A549 treated with RU486 at 1 μM for 4 hours (cell line): ENCODE measurements at places on chromosomes 11 and 22. TPM values are rescaled to one million over a fixed set of nuclear protein-coding genes. Genes with fewer than 3 reads are reported as not detected.

Gene PAMR1
- total RNA-seq = 0.06 TPM in 1 of 5 replicates, not detected in the others

Gene MYBPC3
- 0.06 to 0.13 TPM (median 0.08 TPM) in 5 replicates for total RNA-seq

Gene OR4A5
- not detected in 5 replicates for total RNA-seq

Gene OR5W2
- not detected in 5 replicates for total RNA-seq

Gene LINC01488
- not detected in 5 replicates for total RNA-seq

Gene CAT
- total RNA-seq = 41.9 to 48.7 TPM (median 43.2 TPM) in 5 replicates

Gene CREB3L1
- 3.9 to 6.2 TPM (median 5.2 TPM) in 5 replicates for total RNA-seq

Gene OR10A5
- total RNA-seq = not detected in 5 replicates

Gene UBQLNL
- total RNA-seq = not detected in 5 replicates

Gene FGF19
- 0.09 to 0.12 TPM in 2 of 5 replicates, not detected in the others for total RNA-seq

Gene PITPNB
- 31.9 to 62.2 TPM (median 44.8 TPM) in 5 replicates for total RNA-seq

Gene ZP1
- total RNA-seq = 0.15 to 0.58 TPM (median 0.21 TPM) in 4 of 5 replicates, not detected in the other

Gene RIMBP3B
- 0.30 to 0.67 TPM (median 0.46 TPM) in 5 replicates for total RNA-seq

Gene CAPN1
- total RNA-seq = 90.5 to 114 TPM (median 104 TPM) in 5 replicates

Gene SLC25A22
- total RNA-seq = 21.4 to 38.1 TPM (median 34.1 TPM) in 5 replicates
